ENCODE measurements at places on chromosomes 1 and 21. TPM values are rescaled to one million over a fixed set of nuclear protein-coding genes. Genes with fewer than 3 reads are reported as not detected.
A peak's percentile ranks its signal among the peaks of the same experiment; 100 is the strongest.

Gene PLEKHG5
- 0.19 TPM for polyA plus RNA-seq

Gene CAMK2N1
- not detected for polyA plus RNA-seq

Gene AK4
- polyA plus RNA-seq, result 67.6 TPM

- no peaks in the 10 kb centered on the region for H3K27me3 ChIP-seq
- H3K4me3 ChIP-seq, result peak overlapping the region; percentile 33
These were observed 12.6 kb upstream of the CHI3L2 start for GRCh38 chr1:111214884-111215283.

DNA sequence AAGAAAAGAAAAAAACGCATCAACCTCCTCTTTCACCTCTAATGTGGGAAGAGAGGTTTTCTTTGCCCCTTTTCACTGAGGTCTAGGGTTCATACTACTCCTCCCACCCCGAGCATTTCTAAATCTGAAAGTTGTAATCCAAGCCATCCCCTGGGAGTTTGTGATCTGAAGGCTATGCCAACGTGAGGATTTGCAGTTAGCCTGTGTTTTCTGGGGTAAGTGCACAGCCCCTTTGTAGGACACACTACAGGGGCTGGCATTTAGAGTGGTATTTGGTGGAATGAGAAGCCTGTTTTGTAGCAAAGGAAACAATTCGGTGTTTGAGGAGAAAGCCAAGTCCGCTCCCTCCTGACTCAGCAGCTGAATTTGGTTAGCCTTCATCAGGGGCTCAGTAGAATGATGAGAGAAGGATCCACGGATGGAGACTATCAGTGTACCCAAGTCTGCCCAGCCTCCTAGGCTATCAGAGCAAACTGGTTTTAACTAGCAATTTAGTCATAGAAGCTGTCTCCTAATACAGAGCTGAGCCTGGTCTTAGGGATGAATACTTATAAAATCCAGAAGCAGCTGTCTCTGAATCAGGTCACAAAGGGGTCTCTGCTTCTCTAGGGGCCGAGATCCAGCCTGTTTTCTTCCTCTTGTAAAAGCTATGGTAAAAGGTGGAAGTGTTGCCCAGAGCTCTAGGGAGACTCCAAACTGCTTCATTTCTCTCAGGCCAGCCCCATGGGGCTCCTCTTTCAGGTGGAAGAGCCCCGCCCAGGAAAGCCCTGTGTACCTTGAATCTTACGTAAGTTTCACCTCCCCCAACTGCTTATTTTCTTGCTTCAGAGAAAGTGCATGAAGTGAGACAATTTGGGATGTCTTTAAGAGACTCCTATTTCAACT is 2.1 kb downstream of the PCP4L1 start:
- peak overlapping the region; percentile 9 for H3K4me3 ChIP-seq
- peaks cover 5% of the 10 kb centered on the region for H3K27me3 ChIP-seq
- no peak overlapping the region for H3K27ac ChIP-seq
- no peak for DNase-seq

DNA sequence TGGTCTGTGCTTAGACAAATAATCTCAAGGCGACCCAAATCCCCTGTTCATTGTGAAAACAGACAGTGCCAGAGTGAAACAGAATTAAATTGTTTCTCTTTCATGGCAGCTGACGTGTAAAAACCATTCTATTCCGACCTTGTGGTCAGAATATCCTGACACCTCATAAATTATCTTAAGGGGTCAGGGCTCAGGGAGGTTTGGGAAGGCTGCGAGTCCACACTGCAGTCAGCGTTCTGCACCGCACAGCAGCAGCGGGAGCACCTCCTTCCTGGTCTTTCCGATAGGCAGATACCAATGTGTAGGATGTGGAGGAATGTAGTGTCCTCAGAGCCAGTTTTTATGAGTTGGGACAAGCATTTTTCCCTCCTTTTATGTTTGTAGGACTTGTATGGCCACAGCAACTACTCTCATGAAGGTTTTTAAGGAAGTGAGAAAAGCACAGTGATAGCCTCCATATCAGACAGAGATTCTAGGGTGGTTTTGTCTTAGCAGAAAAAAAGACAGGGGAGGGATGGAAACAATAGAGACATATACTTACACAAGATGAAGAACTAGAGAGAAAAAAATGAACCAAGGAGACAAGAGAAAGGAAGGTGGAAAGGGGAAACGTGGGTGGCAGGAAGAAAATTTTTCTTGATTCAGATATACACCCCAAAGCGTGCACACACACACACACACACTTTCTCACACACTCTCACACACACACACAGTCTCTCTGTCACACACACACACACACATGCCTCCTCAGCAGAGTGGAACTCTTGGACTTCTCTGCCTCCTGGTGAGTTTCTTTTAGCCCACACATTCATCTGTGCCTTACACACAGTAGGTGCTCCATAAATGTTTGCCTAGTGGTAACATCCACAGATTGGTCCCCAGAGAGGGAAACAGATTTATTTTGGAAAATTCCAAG is 68.6 kb downstream of the NTMT2 start:
- no peak overlapping the region for H3K27ac ChIP-seq
- H3K4me3 ChIP-seq, result no peak overlapping the region
